ENCODE measurements at places on chromosomes 5 and 9.

DNA sequence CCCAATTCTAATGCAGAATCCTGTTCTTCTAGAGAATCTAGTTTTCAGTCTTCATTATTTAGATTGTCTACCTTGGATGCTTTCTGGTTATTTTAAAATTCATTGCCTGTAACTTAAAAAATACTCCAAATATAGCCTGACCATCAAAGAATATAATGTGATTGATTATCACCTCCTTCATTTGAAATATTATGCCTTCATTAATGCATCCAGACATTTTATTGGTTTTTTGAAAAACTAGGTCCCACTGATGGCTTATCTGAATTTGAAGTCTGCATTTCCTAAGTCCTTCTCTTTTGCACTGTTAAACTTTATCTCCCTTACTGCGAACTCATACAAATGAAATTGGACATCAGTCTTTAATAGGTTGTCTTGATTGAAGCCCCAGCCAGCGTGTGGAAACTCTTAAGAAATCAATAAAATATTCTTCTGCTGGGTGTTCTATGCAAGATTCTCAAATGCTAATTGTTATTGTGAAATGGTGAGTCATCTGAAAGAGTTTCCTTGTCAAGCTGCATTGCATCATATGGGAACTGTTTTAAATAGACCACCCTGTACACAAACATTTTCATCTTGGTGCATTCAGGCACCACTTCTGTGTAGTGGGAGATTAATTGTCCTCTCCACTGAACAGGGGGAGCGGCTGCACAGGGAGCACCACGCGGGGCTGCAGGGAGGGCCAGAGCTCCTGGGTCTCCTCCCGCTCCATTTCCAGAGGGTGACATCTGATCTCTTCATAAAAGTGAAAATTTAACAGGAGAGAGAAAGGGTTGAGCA is 92.3 kb upstream of the FANCC start:
- no peak for DNase-seq

DNA sequence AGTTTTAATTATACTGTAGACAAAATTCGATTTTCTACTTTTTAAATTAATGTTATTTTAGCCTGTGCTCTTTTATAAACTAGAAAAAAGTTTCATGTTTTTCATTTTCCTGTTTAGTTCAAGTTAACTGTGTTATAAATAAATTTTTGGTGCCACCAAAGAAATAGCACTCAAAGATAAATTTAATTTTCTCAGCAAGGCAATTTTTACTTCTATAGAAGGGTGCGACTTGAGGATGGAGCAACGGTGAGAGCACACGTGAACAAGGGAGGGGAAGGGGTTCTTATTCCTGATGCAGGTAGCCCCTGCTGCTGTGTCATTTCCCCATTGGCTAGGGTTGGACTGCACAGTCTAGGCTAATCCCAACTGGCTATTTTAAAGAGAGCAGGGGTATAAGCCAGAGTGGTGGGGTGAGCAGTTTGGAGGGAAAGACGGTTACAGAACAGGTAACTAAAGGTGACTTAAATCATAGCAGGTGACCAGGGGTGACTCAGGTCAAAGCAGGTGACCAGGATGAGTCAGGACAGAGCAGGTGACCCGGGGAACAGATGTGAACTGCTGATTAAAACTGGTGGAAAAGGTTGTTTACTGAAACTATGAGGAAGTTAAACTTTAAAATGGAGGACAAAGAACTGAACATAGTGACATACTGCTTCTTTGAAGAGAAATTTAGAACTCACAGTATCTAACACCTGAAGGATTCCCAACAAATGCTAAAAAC is 104.6 kb upstream of the GPBP1 start:
- no peak for DNase-seq

DNA sequence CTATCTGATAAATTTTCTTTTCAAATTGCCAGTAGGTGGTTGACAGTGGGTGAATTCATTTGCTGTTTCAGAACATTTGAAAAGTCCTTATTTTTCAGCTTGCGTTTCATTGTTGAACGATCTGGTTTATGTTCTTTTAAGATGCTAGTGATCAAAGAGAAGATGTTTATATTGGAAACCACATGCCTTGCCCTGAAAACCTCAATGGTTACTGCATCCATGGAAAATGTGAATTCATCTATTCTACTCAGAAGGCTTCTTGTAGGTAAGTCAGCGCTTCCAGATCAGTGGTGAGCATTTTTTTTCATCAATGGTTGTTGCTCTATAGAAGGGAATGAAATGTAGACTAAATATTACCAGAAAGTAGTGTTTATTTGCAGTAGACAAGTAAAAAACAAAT is 16.6 kb upstream of the CAVIN4 start:
- DNase-seq, result no peak

DNA sequence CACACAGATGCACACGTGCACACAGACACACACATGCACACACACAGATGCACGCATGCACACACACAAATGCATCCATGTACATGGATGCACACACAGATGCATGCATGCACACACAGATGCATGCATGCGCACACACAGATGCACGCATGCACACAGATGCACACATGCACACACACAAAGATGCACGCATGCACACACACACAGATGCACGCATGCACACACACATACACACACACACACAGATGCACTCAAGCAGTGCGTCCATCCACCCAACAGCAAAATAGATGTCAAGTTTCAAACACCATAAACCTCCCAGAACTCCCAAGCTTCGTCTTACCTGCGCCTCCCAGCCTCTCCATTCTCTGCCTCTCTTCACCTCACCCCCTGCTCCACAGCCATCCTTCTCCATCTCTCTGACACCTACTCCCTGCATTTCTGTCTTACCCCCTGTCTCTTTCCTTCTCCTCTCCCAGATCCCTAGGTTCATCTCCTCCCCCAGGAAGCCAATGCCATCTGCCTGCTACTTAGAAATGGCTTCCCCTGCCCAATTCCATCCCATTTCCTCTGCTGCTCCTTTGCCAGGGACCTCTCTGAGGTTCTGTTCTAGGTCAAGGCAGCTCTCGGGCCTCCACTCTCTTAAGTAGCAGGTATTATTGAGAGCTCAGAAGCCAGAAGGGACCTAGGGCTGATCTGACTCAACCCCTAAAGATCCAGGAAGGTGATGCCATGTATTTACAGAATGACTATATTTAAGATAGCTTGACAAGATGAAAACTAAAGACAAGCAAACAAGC is 297.2 kb downstream of the MED10 start:
- no peak for DNase-seq

DNA sequence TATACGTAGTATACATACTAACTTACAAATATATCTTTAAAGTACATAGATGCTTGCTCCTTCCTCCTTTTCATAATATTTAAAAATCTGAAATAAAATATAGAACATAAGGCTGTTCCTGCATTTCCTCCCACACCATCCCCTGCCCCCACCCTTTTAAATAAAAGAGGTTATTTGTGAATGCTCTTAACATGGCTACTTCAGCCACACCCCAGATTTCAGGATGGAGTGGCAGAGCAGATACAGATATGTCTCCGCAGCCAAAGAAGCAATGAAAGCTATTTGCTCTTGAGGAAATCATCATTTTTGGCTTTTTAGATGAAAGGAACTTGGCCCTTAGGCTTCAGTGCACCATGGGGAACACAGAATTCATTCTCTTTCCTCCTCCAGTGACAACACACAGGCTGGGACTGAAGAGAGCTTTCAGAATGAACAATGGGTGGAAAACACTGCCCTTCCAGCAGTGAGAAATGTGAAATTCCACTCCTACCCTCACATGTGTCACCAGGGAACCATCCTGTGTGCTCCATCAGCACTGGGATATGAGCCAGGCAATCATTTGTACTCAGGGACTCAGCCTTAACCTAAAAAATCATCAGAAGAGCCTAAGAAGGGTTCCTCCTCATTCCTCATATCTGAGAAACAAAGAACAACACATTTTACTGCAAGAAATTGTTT is 134.3 kb downstream of the PPP2R2B start:
- no peak for DNase-seq

- DNase-seq, result no peak
Observed at GRCh38 chr5:131262953-131263541, 806 bp upstream of the CDC42SE2 start.
